ENCODE measurements at places on chromosomes 1 and 21.

DNA sequence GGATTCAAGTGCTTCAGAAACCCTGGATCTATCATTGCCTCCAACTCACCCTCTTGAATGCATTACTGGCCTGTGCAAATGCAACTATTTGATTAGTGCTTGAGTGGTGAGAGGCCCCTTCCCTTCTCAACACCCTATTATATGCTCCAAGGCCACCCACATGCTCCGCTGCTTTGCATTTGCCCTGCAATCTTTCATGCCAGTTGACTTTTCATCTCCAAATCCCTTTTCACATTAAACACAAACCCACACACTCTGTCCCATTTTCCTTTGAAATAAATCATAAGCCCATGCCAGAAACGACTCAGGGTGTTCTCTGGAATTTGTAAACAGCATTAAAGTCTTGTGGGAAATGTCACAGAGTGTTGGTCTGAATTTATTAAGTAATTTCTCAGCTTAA lies 78.9 kb upstream of the CTTNBP2NL start:
- no peak for DNase-seq

GRCh38 chr1:154329152-154329521 lies 3.8 kb downstream of the ATP8B2 start:
- DNase-seq = no peak

GRCh38 chr1:158077411-158078256 lies 84.2 kb downstream of the KIRREL1 start:
- DNase-seq = no peak

DNA sequence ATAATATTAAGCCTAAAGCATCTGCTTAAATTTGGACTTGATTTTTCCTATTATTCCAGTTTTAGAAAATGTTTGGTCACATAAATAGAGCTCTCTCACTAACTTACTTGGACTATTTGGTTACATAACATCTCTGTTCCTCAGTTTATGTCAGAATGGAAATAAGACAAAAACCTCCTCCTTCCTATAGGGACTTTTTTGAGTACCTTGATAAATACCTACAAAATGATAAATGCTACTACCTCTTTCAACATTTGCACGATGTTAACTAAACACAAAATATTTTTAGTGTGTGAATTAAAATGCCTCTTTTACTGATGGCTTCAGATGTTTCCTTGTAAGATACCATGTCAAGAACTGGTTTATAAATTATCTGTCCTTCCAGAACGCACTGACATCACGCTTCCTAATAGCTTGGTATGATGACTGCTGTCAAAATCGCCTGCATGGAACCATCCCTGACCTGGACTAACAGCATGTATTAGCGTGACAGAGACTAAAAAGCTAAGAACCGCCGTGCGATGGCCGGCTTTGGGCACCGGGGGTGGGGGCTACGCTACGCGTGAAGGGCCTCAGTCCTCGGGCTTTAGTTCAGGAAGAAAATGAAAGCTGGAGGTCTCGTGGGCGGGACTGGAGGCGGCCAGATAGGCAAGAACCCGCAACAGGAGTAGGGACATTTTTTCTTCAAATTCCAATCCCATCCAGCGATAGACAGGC lies 133.2 kb upstream of the BARHL2 start:
- peak; percentile 55 for DNase-seq

DNA sequence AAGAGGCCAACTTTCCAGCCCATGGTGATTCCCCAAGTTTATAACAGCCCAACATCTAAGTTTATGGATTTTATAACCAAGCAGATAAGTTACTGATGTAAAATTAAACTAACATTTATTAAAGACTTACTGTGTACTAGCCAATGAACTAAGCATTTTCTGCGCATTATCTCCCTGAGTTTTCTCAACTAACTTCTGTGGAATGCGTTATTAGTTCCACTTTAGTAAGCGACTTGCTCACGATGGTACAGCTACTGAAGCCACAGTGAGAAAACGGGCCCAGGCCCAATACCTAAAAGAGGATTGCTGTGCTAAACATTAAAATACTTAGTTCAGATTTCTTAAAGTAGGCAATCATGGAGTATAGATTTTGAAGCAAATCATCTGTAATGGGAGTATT lies 61.0 kb downstream of the ZBTB18 start:
- DNase-seq = no peak

GRCh38 chr1:153962088-153963029 lies 978 bp downstream of the SLC39A1 start:
- DNase-seq = peak; percentile 45

DNA sequence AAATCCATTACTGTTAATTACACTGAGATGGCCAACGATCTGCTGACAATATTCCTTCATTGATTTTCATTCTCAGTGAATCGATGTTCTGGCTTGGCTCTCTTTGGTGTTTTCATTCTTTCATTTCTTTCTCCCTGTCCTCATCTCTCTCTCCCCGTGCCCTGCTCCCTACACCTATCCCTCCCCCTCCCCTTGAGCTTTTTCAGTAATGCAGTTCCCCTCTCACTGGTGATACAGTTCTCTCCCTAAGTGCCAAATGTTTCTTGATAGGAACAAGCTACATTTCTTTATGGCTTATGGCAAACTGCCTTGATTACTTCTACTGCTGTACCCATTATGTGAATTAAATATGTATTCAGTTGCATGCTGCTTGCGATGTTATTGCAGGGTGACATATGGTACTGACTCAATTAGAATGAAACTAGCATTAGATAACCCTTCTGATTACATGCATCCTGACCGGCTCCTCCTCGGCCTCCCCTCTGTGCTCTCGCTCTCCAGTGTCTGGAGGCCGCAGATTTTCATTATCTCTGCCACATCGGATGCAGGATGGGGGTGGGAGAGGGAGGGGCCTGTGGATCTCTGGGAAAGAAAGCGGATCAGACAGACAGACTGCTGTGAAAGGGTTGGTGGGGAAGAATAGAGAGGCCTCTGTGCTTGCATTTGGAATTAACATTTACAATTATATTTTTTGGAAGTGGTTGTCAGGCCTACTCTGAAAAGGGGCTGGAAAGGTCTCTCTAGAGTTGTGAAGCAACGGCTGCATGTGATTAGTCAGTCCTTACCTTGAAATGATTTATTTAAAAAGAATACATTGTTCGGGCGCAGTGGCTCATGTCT lies 130.9 kb downstream of the PBX1 start:
- peak; percentile 42 for DNase-seq

DNA sequence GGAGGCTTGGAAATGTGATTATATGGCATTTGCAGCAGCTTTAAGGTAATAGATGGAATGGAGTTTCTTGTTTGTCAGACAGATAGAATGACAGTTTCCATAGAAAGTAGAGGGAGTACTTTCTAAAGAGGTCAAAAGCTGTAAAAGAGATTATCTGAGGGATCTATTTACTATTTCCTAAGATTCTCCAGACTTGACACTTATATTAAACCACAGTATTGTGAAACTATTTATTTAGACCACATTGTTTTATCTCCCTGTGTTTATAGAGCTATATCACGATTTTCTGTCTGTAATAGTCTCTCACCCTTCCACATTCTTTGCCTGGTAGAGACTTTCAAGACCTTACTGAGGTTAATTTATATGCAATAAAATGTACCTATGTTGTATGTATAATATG lies 66.7 kb downstream of the MAN1A2 start:
- no peak for DNase-seq

GRCh38 chr1:46405724-46406123 lies 11.6 kb downstream of the FAAH start:
- DNase-seq = no peak

DNA sequence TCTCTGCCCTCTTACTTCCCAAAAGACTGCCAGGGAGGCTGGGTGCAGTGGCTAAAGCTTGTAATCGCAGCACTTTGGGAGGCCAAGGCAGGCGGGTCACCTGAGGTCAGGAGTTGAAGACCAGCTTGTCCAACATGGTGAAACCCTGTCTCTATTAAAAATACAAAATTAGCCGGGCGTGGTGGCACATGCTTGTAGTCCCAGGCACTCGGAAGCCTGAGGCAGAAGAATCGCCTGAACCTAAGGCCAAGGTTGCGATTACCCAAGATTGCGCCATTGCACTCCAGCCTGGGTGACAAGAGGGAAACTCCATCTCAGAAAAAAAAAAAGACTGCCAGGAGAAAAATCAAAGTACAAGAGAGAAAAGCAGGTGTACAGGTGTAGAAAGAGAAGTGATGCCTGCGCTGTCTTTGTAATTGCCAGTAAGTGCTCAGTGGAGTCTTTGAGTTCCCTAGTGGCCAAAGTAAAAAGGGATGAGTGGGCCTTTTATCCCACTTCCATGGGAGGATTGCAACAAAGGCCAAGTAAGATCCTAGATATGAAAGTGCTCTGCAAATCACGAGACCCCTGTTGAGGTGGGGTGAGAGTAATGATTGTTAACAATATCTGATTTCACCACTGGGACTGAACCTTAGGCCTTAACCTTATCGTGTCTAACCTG lies 94.7 kb upstream of the WNT4 start:
- DNase-seq = no peak

GRCh38 chr1:244678697-244679096 lies 25.8 kb downstream of the DESI2 start:
- DNase-seq = no peak

GRCh38 chr1:55717111-55717510 lies 501.9 kb upstream of the USP24 start:
- no peak for DNase-seq

GRCh38 chr1:59057211-59057694 lies 239.6 kb upstream of the FGGY start:
- peak; percentile 7 for DNase-seq
